Natural killer cell treated with Interleukin-12 subunit alpha and Interleukin-12 subunit beta and Interleukin-15 and Interleukin-18, amount 100 ng/mL, for 72 hours (primary cell): ENCODE measurements at places on chromosomes 7 and 10.

DNA sequence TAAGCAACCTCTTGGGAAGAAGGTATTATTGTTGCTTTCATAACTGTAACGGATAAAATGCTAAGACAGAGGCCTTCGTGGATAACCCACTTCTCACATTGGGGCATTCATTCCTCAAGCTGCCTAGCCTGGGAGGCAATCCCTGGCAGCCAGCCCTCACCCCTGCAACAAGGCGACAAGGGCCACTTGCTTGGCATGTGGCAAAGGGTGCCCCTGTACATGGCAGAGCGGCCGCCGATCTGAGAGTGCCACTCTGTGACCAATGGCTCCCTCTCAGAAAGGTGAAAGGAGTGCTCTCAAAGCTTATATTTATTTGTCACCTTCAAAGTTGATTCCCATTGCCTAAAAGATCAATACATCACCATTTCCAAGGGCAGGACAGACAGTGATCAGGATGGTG lies 31.9 kb downstream of the EBF3 start:
- no peak for DNase-seq

DNA sequence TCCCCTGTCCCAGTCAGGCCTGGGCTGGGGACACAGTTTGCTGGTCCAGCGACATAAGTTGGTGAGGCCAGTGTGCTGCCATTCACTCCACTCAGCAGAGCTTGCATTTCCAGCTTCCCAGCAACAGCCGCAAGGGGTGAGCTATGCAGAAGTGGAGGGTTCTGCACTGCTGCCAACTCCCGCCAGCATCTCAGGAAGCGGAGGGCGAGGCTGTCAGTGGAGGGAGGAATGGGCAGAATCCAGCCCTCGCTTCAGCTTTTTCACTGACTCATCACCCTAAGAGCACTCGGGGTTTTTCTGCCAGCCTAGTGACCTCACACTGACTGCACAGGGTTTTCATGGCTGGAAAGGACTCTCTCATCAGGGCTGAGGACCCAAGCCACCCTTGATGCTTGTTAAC lies 625.1 kb upstream of the MKI67 start:
- no peak for DNase-seq

GRCh38 chr7:98267303-98267702 lies 14.2 kb upstream of the BRI3 start:
- DNase-seq = no peak

GRCh38 chr10:130862626-130863025 lies 448.9 kb downstream of the TCERG1L start:
- DNase-seq = no peak

DNA sequence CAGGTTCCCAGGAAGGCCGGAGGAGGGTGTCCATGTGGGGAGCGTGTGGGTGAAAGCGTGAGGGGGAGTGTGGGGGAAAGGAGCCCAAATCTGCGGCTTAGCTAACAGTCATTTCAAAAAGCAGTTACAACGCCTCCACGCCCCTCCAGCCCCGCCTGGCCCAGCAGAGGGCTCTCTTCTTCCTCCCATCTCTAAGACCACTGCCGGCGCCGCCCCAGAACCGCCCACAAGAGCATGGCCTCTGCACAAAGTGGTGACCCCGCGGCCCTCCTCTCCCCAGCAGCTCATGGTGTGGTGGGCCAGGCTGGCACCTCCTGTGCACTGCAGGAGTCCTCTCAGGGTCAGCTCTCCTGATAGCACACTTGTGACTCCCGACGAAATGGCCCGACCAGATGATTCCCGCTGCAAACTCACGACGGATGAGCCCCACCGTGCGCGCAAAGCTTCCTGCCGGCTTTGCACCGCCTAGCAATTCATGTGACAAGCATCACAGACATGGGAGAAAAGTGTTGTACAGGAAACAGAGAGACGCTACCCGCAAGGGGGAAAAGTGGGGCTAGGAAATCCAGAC lies 12.4 kb upstream of the HUS1 start:
- DNase-seq = peak; percentile 93

- no peak for DNase-seq
Observed at GRCh38 chr7:122942765-122943164, 52.7 kb downstream of the TAS2R16 start.

- no peak for DNase-seq
Observed at GRCh38 chr10:22554461-22555182, 159.8 kb downstream of the PIP4K2A start.

DNA sequence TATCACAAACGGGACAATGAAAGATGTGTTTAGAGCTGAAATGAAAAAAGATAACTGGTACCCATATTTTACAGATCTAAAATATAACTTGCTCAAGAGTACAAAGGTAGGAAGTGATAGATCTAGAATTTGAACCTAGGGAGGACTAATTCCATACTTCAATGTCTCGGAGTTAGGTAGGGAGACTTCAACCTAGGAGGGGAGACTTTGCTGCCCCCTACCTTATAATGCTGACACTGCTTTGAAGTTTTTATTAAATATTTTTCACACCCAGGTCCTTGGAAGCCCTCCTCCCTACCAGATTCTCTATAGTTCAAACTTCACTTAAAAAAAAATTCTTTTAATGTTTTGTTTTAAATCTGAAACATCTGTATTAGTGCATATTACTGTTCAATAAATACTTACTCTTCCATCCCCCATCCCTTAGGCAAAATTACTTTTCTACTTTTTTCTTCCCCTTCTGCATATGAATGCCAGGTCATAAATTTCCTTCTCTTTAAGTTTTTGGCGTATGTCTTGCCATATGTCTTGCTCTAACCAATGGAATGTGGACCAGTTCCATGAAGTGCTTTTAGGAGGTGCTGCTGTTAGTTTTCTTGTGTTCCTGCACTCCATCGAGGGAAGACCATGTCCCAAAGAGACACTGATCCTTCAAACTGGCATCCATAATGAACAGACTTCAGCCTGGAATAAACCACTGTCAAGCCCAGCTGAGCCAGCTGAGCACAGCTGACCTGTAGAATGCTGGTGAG lies 57.8 kb downstream of the MICU1 start:
- no peak for DNase-seq

GRCh38 chr7:95220328-95220727 lies 104.0 kb downstream of the PON1 start:
- no peak for DNase-seq

- DNase-seq = no peak
Observed at GRCh38 chr10:131109726-131110125, 201.8 kb downstream of the TCERG1L start.

DNA sequence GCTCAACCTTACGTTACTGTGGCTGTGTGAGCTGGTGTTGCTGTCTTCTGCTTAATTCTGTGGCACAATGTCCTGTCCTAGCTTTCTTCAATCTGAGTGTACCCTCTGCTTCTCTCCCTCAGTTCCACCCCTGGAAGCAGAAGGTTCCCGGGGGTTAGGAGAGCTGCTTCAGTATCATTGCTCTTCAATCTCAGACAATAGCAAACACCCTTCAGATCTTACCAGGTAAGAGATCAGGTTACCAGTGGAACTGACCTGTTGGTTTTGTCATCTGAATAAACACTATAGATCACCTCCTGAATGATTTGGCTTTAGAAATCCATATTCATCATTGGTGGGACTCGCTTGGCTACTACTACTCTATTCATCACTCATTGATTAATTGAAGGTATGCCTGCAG lies 48.4 kb downstream of the DNAJB9 start:
- DNase-seq = no peak

DNA sequence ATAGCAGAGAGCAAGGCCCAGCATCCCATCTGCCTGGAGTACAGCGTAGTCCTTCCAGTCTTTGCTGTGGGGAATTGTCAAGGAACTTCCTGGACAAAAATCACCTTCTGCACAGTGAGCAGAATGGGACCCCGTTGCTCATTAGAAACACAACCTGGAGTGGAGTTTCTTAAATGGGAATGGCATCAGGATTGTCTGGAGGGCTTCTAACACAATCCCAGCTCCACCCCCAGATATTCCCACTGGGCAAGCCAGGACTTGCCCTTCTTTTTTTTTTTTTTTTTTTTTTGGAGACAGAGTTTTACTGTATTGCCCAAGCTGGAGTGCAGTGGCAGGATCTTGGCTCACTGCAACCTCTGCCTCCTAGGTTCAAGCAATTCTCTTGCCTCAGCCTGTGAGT lies 356.4 kb downstream of the GALNT17 start:
- DNase-seq = no peak

- DNase-seq = no peak
Observed at GRCh38 chr7:80334908-80335307, 177.0 kb downstream of the GNAT3 start.

DNA sequence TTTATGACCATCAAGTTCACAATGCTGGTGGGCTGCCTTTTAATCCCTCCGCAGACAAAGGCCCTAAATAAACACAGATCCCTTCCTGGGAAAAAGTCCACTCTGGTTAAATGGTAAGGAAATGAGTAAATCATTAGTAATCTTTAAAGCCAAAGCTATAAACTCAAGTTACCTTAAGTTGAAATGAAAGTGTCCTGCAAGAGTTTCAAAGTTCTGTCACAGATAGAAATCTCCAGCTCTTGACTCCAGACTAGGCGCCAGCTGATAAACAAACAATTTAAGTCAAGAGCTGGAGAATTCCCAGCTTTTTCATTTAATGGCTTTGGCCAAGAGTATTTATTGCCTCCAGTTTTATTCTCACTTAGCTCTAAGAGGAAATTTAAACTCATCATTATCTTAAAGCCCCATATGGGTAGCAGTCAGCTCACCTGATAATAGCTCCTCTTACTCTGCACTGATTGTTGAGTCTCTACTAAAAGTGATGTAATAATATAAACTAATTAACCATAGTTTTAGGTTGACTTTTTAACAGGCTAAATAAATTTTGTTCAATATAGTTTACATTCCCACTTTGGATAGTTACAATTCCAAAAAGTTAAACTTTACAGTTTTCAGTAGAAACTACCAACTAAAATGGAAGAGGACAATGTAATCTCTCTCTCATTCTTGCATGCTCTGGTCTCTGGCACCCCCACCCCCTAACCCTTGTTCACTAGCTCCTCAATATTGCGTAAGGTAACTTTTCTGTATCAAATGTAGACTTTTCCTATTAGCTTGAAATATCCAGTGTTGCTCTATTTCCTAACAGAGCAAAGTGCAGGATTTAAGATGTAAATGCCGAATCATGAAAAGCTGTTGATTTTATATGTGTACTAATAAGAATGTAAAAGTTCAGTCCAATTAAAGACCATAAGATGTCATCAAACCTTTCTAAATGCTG lies 56.1 kb downstream of the HIBADH start:
- DNase-seq = no peak

DNA sequence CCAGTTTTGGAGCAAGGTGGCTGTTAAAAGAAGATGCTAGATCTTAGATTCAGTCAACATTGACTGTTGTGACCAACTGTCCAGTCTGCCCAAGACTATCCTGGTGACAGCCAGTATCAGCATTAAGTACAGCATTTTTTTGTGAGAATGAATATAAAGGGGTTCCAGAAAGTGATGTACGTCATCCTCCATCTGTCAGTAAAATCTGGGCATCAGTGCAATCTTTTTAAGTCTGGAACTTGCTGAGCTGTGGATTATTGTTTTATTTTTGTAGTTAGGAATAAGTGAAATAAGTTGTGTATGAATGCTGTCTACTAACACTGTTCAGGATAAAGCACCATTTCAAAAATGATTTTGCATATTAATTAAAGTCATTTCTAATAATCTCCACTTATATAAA lies 1020.0 kb upstream of the GHITM start:
- DNase-seq = no peak

DNA sequence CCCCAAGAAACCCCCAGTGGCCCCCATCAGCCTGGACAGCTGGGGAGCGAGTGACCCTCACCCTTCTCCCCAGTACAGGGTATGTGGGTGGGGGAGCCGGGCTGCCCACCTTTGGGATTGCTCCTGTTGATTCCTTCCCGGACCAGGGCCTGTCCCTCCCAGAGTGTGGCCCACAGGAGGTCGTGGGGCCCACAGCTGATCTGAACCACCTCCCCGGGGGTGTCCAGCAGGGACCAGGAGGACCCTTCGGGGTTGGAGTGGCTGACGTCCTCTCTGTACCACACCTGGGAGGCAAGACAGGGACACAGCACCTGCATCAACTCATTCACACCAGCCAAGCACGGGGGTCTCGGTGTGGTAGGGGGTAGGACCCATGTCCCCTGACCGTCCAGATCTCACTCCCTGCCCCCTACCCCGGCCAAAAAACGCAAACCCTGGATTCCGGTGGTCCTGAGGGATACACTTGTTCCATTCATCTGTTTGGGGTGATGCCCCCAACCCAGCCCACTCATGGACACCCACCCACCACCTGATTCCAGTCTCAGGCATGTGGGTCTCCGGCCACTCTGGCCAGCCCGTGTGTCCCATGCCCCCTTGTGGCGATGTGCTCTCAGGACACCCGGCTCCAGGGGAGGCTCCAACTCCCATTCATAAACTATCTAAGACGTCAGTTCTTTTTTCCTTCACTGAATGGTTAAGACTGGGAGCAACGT lies 10.9 kb downstream of the TECPR1 start:
- DNase-seq = no peak

- no peak for DNase-seq
Observed at GRCh38 chr10:53115660-53116059, 343.1 kb upstream of the MBL2 start.

DNA sequence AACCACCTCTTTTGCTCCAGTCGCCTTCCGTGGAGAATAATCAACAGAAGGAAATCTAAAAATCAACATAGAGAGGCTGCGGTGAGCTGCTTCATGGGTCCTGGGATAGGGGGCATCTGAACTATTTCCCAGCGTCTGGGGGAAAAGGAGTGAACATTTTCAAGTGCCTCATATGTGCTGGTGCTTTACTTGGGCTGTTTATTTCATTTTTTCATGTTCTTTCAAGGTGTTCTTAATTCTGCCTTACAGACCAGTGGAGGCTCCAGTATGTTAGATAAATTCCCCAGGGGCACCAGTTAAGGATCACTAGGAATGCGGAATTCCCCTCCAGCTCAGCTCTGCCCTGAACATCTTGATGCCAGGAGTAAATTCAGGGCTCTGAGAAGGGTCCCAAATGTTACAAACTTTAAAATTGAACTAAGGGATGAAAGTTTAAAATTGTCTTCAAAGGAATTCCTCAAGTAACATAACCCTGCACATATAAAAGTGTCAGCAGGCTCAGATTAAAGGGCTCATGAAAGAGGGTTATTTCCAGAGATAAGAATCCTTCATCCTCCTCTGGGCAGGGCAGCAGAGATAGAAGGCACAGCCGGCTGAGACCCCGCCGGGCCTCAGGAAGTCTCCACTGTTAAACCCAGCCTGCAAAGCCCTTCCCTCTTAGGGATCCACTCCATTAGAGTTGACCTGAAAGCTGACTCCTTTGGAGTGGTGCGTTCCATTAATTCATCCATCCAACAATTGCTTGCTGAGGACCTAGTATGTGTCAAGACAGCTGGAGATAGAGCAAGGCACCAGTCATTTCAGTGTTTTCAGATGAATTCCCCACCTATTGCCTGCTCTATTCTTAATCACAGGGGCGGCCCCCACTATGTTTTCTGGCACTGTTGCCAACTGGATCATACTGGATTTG lies 345.8 kb downstream of the KCNMA1 start:
- DNase-seq = no peak

DNA sequence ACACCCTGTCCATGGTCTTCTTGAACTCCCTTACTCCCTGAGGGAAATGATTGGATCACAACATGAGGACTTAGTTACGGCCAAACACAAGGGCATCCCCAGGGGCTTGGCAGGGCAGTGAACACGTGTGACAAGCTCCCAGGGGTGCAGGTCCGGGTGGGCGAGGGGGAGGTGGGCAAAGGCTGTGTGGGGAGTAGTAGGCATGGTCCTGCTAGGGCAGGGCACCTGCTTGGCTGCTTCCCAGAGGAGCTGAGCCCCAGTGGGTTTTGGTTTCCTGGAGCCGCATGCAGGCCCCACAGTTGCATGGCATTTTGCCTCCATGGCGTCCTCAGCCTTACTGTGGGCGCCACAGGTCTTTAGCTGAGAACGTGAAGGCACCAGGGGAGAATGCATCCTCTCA lies 46.6 kb upstream of the ZNF32 start:
- DNase-seq = peak; percentile 54
